Activated naive CD4-positive, alpha-beta T cell treated with anti-CD3 and anti-CD28 coated beads, Interleukin-2, amount 50 U/mL, for 72 hours (primary cell): ENCODE measurements at places on chromosomes 16 and 17.

DNA sequence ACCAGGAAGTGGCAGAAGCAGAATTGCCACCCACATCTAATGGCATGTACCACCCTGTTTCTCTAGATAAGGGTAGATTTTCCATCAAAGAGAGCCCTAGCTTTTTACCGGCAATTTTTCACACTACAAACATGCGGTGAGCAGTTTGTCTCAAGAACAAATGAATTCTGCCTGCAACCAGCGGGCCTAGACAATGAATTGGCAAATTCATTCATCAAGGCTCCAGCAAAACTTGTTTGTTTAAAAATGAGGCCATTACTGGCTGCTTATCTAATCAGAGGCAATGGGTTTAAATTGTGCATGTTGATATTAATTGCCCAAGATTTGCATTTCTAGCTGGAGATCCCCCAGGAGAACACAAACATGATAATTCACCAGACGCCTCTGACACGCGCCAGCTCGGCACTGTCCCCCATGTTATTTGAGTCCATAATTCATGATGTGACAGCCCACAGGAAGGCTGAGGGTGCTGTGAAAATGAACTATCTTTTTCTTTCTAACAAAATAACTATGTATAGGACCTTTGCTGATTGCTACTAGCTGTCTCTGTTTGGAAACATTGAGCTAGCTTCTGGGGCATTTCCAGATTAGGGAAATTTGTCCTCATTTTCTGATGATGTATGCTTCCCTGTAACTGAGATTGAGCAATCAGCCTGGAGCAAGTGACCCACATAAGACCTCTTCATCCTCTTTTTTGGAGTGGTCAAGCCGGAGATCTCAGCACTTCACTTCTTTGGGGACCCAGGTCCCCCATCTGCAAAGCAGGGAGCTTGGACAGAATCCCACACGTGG lies 80.8 kb downstream of the CNGB1 start:
- DNase-seq = no peak

GRCh38 chr16:88549671-88550245 lies 20.4 kb upstream of the ZC3H18 start:
- DNase-seq = no peak

DNA sequence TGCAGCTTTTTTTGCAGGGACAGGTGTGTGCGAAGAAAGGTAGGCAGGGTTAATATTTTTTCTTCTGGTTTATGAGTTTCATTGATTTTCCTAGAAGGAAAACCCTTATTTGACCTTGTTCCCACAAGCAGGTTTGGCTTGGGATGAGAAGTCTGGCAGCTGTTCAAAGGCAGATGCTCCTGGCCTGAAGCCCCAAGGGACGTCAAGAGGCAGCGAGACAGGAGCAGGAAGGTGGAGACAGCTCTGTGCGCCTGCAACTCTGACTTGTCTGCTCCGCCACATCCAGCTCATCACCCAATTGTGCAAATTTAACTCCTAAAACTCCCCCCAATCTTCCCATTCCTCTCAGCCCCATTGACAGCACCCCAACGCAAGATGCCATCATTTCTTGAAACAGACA lies 136.8 kb upstream of the XYLT1 start:
- DNase-seq = no peak

DNA sequence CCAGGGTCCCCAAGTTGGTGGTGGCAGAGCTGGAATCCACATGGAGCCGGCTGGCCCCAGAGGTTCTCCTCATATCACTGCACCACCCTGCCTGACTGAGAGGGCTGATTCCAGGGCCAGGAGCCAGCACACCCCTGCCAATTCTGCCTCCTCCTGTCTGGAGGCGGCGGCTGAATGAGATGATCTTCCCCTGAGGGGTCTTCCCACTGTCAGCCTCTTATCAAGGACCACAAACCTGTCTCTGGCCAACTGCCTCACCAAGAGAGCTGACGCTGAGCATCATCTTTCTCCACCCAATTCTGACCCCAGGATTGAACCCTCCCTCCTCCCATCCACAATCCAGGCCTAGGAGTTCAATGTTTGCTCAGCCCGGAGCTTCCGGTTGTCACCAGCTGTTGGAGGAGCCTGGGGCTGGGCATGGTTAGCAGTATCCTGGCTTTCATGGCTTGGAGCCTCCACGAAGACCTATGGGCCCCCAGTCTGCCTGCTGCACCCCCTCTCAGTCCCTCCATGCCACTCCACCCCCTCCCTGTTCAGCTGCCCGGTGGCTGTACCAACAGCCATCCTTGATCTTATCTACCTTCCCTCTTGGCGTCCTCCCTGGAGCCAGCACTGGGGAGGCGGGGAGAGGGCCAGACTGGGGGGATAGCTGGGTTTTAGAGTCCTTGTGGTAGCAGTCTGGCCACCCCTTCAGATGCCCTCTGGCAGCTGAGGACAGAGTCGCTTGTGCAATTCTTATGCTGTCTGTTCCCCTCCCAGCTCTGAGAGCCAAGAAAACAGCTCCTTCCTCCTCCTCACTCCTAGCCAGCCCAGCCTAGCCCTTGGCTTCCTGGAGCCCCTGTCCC lies 25.6 kb downstream of the ABCC3 start:
- DNase-seq = no peak

GRCh38 chr17:51200295-51200694 lies 34.1 kb downstream of the NME2 start:
- DNase-seq = no peak

- DNase-seq = no peak
Measured at GRCh38 chr17:8101721-8102120, 14.2 kb upstream of the ALOX12B start.

DNA sequence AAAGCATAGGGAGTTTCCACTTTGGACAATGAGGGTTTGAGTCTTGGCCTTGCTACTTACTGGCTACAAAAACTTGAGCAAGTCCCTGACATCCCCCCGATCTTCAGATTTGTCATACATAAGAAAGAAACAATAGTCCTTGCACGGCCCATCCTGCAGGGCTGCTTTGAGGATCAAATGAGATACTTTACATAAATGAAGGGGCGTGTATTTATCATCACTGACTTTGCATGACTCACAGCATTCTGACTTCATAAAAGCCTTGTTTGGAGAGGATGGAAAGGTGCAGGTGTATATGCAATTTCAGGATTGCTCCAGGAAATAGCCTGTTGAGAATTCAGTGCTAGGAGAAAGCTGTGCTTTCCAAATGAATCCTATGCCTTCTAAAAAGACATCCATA lies 465.0 kb upstream of the MAF start:
- no peak for DNase-seq

DNA sequence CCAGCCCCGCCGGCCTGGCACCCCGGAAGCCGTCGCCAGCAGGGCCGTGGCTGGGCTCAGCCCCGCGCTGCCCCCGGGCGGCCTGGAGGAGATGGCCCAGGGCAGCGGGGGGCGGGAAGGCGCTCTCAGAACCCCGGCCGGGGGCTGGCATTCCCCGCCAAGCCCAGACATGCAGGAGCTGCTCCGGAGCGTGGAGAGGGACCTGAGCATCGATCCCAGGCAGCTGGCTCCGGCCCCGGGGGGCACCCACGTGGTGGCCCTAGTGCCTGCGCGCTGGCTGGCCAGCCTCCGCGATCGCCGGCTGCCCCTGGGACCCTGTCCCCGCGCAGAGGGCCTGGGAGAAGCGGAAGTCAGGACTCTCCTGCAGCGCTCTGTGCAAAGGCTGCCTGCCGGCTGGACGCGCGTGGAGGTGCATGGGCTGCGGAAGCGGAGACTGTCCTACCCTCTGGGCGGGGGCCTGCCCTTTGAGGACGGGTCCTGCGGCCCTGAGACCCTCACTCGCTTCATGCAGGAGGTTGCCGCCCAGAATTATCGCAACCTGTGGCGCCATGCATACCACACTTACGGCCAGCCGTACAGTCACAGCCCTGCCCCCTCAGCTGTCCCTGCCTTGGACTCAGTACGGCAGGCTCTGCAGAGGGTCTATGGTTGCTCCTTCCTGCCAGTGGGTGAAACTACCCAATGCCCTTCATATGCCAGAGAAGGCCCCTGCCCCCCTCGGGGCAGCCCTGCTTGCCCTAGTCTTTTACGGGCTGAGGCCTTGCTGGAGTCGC lies 551 bp downstream of the WDR81 start:
- DNase-seq = no peak

DNA sequence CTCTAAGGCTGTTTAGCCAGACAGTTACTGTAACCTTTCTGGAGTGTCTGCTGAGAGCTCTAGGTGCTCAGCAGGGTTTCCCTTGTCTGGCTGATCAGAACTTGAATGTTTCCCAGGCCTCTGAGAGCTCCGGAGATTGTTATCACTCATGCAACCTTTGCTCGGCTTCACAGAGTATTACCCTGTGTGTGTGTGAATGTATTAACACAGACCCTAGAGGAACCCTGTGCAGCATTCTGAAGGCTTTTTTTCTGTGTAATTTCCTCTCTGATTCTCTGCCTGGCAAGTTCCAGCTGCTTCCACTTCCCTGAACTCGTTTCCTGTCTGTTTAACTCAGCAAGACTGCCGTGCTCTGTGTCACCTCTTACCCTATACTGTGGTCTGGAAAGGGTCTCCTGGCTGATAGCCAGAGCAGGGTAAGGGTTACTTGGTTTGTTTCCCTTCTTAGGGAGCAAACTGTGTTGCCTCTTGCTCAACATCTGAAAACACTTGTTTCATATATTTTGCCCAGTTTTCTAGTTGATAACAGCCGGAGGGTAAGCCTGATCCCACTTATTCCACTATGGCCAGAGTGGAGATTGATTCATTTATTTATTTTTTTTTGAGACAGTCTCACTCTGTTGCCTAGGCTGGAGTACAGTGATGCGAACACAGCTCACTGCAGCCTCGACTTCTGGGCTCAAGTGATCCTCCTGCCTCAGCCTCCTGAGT lies 21.7 kb downstream of the PRMT7 start:
- no peak for DNase-seq

GRCh38 chr16:47750371-47750770 lies 289.2 kb downstream of the PHKB start:
- no peak for DNase-seq

DNA sequence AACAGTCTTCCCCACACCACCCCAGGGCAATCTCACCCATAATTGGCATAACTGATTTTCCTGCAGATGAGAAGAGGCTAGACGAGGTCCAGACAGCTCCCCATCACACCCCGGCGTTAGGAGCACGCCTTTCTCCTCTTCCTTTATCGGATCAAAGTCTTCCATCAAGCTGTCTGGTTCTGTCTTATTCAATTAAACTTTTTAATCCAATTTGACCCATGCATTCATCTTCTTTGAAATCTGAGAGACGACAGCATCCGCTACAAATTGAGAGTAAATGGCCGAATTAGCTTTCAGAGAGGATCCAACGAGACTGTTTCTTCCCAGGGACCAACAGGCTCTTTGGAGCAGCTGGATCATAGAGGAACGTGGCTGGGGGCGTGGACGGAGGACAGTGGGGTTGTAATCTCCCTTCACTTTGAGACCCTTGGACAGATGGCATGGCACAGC lies 44.4 kb upstream of the GPRC5B start:
- DNase-seq = no peak

- no peak for DNase-seq
Measured at GRCh38 chr16:61678182-61678581, 358.1 kb downstream of the CDH8 start.
